ENCODE measurements at places on chromosomes 2 and 18.

GRCh38 chr2:232245111-232245510 lies 133.4 kb upstream of the ALPP start:
- DNase-seq, result no peak

- DNase-seq, result no peak
Observed at GRCh38 chr2:20994130-20994529, 49.7 kb downstream of the APOB start.

- no peak for DNase-seq
Observed at GRCh38 chr2:38600242-38600891, 2.4 kb downstream of the HNRNPLL start.

DNA sequence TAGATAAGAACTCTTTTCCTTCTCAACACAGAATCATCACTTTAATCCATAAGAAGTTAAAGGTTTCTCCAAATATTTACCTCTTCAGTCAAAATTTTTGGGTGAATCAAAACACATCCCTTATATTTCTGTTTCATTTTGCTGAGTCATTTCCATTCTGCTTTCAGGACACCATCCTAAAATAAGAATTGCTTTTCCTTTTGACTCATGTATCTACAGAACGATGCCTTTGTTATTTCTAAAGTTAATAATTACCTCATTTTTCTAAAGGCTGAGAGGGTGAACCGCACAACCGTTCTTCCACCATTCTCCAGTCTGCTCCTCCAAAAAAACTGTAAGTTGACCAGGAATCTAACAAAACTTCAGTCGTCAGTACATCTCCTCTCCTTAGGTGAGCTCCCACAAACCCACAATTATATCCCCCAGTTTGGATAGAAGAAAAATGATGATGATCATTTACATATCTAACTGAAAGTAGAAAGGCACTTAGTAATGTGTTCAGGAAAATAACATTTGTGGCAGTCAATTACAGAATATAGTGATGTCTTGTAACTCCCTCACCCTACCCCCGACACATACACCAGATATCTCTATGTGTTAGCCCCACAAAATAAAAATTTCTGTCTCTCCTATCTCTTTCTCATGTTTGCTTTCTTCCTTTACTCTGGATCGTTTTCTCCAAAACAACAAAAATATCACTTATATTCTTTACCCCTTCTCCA lies 162.5 kb downstream of the RAD51AP2 start:
- no peak for DNase-seq
